ENCODE measurements at places on chromosomes 1 and 21.
A peak's percentile ranks its signal among the peaks of the same experiment; 100 is the strongest.

DNA sequence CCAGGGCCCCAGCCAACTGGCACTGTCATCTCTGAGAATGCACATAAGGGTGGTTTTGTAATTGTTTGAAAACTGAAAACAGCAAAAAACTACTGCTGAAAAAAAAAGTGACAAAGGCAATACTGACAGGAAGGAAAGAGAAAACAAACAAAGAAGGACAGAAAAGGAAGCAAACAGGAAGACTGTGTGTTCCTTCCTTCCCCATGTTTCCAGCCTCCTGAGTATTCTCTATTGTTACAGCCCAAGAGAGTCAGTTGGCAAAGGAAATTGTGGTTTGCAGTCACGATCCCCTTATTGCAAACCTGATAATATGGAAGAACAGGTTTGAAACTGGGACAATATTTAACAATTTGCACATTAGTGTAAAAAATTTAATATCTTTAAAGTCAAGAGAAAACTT, 1177.6 kb downstream of the PLA2G4A start:
- ATAC-seq, result no peak

GRCh38 chr1:83097715-83098114, 901.2 kb downstream of the TTLL7 start:
- no peak for ATAC-seq

GRCh38 chr1:226979517-226980121, 39.5 kb downstream of the COQ8A start:
- no peak for ATAC-seq

- ATAC-seq, result no peak
Observed at GRCh38 chr1:157113631-157114030, 14.0 kb upstream of the ETV3L start.

GRCh38 chr1:118698911-118699310, 289.2 kb downstream of the TBX15 start:
- no peak for ATAC-seq

GRCh38 chr1:94315552-94316116, 78.2 kb upstream of the ARHGAP29 start:
- no peak for ATAC-seq

DNA sequence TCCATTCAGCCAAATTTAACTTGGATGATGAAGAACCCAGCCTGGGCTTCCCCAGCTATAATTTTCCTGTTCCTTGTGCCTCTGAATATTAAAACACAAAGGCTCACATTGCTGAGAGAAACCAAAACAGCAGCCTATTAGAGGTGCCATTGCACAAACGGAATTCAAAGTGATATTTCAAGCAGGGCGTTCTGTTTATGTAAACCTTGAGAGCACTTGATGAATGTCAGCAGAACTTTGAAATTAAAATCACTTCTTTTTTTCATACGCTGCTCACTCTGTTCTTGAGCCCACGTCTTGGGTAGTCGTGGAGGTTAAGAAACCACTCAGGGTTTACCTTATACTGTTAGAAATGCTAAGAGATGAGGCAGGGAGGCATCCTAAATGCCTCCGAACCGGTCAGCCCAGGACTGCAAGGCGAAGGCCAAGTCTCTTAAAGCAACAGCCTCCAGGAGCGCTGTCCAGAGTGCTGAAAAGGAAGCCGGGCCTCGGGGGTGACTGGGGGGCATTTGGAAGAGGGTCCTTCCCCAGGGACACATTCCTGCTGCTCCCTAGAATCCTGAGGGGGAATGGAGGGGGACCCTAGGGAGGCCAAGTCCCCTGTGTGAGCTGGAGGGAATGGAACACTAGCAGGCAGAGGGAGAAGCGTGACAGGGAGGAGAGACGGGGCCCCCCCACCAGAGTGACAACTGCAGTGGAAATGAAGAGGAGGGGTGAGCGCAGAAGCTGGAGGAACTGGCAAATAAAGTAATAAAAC, 154.8 kb upstream of the VAMP3 start:
- no peak for ATAC-seq

DNA sequence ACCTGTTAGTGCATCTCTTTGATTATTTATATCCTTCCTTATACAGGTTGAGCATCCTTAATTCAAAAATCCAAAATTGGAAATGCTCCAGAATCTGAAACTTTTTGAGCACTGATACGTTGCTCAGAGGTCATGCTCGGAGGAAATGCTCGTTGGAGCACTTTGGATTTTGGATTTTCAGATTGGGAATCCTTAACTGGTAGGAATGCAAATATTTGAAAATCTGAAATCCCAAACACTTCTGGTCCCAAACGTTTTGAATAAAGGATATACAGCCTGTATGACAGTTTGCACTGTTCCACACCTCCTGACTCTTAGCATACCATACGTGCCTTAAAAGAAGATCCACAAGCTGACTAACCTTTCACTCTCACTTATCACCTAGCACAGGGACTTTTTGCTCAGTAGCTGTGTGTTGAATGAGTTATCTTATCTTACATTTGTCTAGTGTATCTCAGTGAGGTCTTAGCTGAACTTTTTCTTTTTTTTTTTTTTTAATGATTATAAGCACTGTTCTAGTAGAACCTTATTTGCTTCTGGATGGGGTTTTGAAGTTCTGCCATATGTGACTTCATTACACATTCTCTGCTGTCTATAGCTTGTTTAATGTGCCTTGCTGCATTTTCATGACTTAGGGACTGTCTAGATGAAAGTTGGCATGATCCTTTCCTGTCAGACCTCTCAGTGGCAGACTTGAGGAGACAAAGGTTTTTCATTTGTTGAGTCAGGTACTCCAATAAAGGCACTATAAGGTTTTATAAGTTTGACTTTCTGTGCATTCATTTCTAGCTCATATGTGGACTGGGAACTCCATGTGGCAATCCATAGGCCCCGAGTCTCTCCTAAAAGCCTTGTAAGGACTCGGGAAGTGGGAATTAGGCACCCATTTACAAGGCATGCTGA, 21.6 kb downstream of the PTGFRN start:
- no peak for ATAC-seq

- ATAC-seq, result peak; percentile 71
Observed at GRCh38 chr1:39098546-39099250, 72.5 kb downstream of the NDUFS5 start.

DNA sequence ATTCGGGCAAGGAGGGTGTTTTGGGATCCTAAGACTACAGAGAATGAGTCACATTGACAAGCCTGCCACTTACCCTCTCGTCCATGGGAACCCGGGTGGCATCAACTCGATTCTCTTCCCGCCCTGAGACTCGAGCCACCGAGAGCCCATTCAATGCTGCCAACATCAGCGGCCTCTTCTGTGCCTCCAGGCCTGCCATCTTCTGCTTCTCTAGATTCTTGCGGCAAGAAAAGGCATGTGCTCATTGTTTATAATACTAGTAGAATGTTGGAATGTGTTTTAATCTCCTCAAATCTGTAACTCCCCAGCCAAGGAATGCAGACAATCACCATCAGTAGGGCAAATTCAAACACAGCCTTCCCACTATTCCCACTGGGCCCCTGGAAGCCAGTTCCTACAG, 96.9 kb downstream of the SMYD2 start:
- ATAC-seq, result no peak

DNA sequence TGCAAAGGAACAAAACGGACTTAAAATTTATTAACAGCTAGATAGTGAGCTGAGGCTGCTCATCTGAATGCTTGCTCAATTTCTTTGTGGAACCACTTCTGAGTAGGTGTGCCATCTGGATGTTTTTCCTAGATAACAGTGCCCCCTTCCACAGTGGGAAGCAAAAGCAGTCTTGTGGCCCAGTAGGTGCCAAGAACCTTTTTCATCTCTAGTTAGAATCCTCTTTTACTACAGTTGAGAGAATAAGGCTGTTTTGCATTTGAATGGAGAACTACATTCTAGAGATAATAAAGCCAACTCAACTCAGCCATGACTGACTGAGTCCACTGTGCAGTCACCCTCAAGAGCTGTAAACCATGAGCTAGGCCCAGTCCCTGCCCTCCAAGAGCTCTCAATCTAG, 13.3 kb downstream of the F3 start:
- ATAC-seq, result no peak

GRCh38 chr1:235588156-235588555, 61.4 kb downstream of the GNG4 start:
- ATAC-seq, result no peak

DNA sequence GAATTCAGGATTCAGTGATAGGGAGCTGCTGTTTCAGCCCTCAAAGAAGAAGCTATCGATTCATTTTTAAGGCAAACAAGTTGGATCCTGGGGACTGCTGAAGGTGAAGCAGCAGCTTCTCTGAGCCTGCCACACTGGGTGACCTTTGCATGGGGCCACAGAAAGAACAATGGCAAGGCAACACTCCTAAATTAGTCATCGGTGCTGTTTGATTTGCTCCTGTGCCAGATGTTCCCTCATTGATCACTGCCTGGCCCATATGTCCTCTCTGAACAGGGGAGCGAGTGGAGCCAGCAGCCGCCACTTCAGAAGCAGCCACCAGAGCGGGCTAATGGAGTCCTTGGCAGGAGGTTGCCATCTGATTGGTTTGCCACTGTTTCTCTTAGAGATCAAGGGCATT, 391.5 kb downstream of the NTNG1 start:
- ATAC-seq, result peak; percentile 73

GRCh38 chr21:45562402-45562801, 20.2 kb upstream of the SLC19A1 start:
- ATAC-seq, result no peak

DNA sequence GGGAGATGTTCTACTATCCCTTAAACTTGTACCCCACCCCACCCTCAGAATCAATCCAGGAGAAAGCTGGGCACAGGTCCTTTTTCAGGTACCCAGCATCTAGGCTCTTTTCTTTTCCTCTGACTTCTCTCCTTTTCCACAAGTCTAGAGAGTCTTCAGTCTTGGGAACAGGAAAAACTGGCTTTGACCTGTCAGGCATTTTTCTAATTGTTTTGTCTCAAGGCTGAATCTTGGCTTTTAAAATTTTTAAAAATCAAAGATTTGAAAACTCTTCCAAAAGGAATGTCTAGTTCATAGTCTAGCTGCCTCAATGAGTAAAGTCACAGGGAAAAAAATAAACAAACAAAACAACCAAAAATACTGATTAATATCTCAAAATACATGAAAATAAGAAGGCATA, 161.5 kb downstream of the HFM1 start:
- ATAC-seq, result no peak

DNA sequence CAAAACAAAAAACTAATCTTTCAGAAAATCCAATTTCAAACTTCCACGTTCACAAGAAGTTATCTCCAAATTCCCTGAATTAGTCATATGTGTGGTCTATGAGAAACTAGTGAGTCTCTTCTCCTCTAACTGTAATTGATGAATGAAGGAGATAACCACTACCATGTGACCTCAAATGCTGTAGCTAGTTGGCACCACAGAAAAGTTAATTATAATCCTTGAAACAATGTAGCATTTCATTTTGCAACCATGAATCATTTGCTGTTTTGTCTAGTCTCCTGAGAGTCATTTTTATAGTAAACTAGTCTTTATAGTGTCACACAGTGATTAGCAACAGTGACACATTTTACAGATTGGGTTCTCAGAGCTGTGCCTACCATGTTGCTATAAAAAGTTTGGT, 287.5 kb downstream of the LRRIQ3 start:
- ATAC-seq, result no peak

DNA sequence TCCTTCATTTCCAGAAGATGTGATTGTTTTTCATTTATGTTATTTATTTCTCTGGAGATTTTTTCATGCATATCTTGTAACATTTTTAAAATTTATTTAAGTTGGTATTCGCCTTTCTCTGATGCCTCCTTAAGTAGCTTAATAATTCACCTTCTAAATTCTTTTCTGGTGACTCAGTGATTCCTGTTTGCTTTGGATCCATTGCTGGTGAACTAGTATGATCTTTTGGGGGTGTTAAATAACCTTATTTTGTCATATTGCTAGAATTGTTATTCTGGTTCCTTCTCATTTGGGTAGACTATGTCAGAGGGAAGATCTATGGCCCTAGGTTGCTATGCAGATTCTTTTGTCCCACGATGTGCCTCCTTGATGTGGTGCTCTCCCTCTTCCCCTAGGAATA, 1347.2 kb upstream of the B3GALT2 start:
- ATAC-seq, result no peak

DNA sequence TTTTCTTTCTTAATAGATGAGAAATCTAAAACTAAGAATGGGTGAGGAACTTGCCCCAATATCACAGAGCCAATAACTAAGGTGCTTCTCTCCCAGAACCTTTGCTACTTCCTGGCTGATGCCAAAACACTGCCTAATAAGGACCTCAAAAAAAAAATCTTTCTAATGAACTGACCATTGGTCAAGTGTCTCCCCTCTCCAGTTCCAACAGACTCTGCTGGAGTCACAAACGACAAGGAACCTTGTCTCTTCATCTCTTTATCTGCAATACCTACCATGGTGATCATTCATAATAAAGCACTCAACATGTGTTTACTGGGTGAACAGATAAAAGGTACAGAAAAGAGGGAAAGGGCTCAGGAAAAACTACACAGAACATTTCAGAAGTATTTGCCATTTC, 197.4 kb downstream of the LTN1 start:
- no peak for ATAC-seq

DNA sequence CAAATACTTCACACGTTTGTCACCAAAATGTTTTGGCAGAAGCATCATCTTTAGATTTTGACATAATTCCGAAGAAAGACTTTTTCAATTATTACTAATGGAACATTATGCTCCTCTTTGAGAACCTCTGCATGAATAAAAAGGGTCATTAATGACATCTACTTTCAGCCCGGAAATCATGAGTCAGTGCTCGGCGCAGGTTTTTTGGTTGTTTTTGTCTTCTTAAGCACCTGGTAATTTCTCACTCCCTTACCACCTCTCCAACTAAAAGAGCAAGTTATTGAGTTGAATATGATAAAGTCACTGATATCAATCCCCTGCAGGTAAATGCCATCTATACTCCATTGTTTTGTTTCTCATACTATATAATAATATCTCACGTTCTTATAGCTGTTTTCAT, 113.0 kb upstream of the PBX1 start:
- no peak for ATAC-seq

DNA sequence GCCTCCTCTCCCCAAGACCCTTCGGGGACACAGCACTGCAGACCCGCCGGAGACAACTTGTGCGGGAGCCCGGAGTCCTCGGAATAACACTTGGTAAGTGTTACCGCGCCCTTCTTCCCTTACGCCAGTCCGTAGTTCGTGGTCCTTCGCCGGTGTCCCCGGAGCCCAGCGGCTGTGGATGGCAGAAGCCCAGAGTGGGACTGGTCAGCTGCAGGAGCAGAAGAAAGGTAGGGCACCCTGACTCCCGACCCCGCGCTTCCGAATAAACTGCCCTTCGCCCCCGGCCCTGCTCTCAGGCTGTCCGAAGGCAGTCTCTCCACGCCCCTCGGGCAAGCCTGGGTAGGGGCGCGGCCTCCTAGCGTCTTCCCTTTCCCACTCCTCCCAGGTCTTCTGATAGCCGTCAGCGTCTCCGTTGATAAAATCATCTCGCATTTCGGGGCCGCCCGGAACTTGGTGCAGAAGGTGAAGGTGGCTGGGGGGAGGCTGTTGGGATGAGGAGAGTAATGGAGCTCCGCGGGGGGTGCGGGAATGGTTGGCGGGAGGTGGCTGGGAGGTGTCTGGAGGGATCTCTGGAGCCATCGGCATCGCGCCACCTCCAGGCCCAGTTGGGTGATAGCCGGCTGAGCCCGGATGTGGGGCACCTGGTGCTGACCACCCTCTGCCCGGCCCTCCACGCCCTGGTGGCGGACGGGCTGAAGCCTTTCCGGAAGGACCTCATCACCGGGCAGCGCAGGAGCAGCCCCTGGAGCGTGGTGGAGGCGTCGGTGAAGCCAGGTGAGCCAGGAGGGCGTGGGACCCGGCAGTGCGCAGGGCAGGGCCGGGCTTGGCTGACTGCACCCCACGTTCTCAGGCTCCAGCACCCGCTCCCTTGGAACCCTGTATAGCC, 4.3 kb downstream of the RUSC1 start:
- peak; percentile 22 for ATAC-seq
